ENCODE measurements at places on chromosomes 11 and 22.
A peak's percentile ranks its signal among the peaks of the same experiment; 100 is the strongest.

DNA sequence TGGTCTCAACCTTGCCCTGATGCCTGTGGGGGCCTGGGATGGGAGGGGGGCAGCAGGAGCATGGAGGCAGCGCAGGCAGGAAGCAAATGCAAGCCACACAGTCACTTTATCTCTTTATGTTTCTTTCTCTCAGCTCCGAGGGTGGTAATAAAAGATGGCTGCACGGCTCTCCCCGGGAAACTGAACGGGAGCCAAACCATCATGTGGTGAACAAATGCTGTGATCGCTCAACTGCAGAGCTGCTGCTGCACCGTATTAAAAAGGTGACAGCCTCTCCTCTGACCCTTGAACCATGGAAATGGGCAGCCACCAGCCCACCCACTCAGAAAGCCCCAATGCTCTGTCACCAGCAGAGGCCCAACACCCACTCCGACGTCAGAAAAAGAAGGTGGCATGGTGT is 110.0 kb downstream of the TIMP3 start:
- DNase-seq: no peak

GRCh38 chr22:46484861-46485595 is 52.4 kb downstream of the CELSR1 start:
- DNase-seq: no peak

DNA sequence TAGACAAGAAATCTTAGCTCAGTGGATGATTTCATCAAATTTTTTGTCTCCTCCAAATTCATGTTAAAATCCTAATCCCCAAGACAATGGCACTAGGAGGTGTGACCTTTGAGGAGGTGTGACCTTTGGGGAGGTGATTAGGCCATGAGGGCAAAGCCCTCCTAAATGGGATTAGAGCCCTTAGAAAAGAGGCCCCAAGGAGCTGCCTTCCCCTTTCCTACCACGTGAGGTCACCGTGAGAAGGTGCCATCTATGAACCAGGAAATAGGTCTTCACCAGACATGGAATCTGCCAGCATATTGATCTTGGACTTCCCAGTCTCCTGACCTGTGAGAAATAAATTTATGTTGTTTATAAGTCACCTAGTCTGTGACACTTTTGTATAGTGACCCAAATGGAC is 138.7 kb downstream of the TRIM29 start:
- DNase-seq: no peak

GRCh38 chr22:24043958-24044357 is 32.9 kb downstream of the CABIN1 start:
- DNase-seq: no peak

- no peak for DNase-seq
Observed at GRCh38 chr11:58958500-58958899, 19.2 kb downstream of the GLYATL1 start.

GRCh38 chr11:119643212-119643875 is 85.7 kb downstream of the NECTIN1 start:
- DNase-seq: no peak

DNA sequence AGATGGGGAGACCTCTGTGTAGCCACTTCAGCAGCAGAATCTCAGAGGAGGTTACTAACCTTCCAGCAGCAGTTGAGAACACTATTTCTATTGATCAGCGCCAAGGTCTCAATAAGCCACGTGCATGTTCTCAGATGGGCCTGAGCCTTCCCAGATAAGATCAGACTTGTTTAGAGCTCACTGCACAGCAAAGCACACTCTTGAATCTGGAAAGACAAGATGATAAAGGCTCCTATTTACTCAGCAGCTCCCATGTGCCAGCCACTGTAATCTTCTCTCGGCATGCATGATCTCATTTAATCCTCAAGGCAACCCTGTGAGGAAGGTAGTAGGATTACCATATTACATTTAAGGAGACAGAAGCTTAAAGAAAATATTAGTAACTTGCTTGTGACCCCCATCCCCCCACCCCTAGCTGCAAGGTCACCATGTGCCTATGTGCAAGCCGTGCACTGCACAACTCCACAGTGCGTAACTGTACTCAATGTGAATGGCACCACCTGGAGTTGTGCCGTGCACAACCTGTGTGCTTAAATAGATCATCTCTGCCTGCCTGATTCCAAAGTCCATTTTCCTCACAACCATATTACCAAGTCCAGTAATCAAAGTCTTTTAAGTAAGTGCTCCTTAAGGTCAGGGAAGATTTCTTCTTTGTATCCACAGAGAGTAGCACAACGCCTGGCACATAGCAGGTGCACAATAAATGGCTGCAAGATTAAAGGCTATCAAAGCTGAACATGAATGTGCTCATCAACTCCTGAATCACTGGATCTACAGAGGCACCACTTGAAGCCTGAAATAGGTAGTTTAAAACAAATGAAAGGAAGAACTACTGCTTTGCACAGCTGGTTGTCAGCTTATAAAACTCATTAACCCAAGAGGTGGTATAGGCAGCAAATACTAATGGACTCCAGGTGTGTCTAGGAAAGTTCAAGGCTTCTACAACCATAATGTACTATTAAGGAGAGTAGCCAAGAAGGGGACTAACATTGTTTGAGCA is 293.8 kb downstream of the BUD13 start:
- DNase-seq: no peak

DNA sequence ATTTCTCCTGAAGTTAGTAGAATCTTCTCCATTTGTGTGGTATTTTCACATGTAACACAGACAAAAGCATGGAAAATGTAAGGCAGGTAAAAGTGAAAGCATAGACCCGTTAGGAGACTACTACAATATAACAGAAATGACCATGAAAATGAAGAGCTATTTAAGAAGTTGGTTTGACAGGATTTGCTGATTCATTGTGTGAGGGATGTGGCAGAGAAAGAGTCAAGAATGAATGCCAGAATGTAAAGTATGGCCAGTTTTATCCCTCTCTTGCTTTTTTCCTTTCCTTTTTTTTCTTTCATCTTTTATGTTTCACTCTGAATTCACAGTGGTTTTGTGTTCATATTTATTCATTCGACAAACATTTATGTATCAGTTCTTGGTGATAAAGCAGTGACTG is 115.9 kb downstream of the ARFGAP2 start:
- no peak for DNase-seq

DNA sequence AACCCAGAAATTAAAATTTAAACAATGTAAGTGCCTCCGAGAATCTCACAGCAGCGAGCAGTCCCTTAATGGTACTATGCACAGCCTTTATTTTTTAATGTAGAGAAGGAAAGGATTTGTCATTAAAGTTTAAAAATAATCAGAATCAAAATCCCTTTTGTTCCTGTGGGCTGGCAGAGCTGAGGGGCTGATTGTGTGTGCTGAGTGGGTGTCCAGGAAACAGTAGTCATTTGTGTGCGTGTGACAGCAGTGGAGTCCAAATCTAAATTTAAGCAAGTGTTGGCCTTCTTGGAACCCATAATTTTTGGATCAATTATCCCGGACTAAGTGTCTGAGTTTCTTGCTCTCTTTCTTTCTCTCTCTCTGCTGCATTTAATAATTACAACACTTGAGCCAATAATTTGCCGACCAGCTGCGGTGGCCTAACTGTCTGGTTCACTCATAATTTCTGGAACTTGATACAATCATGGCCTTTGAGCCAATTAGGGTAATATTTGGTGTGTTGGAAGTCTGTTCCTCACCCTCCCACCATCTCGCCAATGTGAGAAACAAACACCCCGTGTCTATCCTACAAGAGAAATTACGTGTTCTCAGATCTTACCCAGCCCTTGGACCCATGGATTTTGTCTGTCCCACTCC is 528.0 kb downstream of the SOX6 start:
- no peak for DNase-seq

GRCh38 chr11:110613197-110613918 is 98.9 kb downstream of the ARHGAP20 start:
- no peak for DNase-seq

- peak; percentile 59 for DNase-seq
Observed at GRCh38 chr11:117178210-117179034, at the start of gene SIDT2. Gene SIDT2 (plus strand): TSS chr11:117178743. CDS start chr11:117179264, 521 bp downstream.

- DNase-seq: no peak
Observed at GRCh38 chr11:80388130-80388529, 947.3 kb upstream of the TENM4 start.

DNA sequence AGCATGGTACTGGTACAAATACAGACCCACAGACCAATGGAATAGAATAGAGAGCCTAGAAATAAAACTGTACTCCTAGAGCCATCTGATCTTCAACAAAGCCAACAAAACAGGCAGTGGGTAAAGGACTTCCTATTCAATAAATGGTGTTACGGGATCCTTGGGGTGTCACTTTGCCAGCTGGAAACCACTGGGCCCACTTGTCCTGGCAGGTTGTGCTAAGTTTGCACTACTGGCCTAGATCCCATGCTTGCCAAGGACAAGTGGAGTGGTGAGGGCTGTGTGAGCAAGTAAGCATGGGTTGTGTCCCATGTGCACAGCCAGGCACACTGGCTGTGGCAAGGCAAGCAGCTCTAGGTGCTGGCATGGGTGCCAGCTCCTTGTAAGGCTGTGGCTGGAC is 8.8 kb upstream of the ISX start:
- no peak for DNase-seq

GRCh38 chr11:34798985-34799384 is 117.2 kb downstream of the APIP start:
- peak; percentile 24 for DNase-seq

GRCh38 chr22:47213571-47214230 is 451.3 kb downstream of the TBC1D22A start:
- no peak for DNase-seq

DNA sequence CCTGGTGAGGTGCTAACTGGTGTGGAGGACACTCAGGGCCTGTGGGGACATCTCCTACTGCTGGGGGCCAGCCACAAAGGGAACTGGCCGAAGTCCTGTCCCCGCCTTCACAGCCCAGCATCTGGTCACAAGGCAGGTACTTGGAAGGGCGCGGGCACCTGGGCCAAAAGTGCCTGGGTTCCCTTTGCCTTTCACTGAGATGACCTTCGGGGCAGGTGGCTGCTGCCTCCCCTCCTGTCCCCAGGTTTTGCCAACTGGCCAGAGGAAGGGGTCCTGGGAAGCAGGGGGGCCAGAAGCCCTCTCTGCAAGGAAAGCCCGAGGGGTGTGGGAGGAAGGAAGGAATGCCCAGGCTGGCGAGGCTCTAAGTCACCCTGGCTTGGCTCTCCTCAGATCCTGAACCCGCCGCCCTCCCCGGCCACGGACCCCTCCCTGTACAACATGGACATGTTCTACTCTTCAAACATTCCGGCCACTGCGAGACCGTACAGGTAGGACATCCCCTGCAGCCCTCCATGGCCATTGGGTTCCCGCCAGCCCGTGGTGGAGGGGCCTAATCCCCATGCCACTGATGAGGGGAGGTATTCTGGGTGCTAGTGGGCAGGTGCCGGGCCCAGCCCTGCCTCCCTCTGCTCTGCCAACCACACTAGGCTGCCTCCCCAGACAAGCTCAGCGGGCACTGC is 14.4 kb upstream of the PPP6R3 start:
- DNase-seq: no peak

GRCh38 chr11:80816454-80816847 is 1375.6 kb upstream of the TENM4 start:
- no peak for DNase-seq

DNA sequence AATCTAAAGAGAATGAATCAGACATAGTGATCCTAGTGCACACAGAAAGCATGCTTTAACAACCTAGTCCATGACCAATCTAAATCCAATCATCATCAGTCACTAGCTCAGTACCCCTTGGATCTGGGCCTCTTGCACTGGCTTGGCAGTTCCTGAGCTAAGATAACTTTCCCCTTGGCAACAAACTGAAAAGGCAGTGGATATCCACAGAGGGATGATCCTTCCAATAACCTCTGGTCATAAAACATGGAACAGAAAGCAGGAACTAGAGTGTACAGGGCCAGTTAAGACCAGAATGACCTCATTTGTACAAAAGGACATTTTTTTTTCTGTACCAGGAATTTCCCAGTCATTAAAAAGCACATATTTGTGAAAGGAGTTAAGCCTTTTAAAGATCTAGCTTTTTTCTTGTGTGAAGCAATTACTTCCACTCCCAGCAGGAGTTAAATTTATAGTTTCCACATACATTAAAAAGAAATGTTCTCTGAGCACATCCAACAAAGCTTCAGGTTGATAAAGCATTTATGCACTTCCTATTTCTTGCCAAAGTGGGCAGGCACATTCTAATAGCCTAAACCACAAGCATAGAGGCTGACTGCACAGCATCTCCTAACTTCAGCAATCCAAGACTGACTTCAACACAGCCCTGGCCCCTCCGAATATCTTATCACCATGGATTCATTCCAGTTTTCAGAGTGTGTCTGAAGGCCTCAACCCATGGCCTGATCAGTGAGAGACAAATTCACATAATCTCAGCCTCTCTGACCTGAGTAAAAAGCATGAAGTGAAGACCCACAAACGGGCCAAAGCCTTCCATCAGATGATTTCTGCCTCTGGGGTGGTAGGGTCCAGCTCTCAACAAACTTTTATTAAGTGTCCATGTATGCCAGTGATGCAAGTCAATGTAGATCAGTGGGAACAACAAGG is 29.9 kb downstream of the GUCY1A2 start:
- no peak for DNase-seq

- no peak for DNase-seq
Observed at GRCh38 chr11:57626895-57627294, 22.8 kb downstream of the YPEL4 start.

DNA sequence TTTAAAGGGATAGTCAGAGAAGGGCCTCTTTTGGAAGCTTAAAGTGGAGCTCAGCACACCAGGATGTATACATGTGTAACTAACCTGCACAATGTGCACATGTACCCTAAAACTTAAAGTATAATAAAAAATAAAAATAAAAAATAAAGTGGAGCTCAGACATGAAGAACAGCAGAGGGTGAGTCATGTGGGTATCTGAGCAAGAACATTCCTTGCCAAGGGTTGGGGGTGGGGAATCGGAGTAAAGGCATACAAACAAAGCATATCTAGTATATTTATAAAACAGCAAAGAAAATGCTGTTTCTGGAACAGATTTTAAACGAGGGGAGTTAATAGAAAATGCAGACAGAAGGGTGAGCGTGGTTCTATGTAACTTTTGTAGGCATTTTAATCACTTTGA is 562.6 kb upstream of the ANO3 start:
- DNase-seq: no peak

GRCh38 chr11:3083321-3083720 is 26.1 kb upstream of the CARS1 start:
- DNase-seq: no peak

- DNase-seq: no peak
Observed at GRCh38 chr11:22711071-22711770, 44.8 kb downstream of the GAS2 start.

GRCh38 chr11:9057888-9058287 is 33.5 kb downstream of the SCUBE2 start:
- no peak for DNase-seq

DNA sequence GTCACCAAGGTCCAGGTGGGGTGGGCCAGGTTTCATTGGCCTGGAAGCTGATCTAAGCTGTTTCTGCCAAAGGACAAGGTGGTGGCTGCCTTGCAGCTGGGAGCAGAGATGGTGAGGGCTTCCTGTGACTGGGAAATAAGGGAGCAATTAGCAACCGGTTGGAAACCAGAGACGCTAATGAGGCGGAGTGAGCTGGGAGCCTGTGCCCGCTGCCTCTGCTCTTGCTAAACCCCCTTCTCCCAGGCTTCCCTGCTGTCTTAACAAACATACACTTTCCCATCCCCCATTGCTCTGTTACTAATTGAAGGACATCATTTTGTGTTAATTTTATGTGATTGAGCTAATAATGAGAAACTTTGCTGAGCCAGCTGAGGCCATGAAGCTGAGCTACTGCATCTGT is 121.8 kb downstream of the INSC start:
- peak; percentile 32 for DNase-seq
